ENCODE measurements at places on chromosomes 12 and 14. TPM values are rescaled to one million over a fixed set of nuclear protein-coding genes. Genes with fewer than 3 reads are reported as not detected.

DNA sequence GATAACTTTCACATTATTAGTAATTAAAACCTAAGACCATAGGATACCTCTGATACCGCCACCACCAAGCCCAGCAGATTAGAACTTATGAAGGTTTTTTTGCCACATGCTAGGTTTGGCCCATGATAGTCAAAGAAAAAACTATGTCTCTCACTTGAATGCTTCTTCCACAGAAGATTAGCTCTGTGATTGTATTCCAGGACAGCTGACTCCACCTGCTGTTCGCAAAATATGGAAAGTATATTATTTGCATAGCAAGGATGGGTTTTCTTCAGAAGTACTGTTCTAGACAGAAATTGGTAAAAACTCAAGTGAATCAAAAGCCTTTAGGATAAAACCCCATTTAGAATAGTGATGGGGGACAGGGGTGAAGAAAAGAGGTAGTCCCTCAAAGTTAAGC is 42.2 kb downstream of the PPFIBP1 start:
- DNase-seq: no peak

CCDC38 gene
- total RNA-seq: 0.34 TPM

FANCM gene
- total RNA-seq: 11.9 TPM

GRCh38 chr14:69090187-69090789 is 62.6 kb downstream of the DCAF5 start:
- DNase-seq: peak; percentile 51

- no peak for DNase-seq
Observed at GRCh38 chr12:24111086-24111485, 161.6 kb upstream of the SOX5 start.

DNA sequence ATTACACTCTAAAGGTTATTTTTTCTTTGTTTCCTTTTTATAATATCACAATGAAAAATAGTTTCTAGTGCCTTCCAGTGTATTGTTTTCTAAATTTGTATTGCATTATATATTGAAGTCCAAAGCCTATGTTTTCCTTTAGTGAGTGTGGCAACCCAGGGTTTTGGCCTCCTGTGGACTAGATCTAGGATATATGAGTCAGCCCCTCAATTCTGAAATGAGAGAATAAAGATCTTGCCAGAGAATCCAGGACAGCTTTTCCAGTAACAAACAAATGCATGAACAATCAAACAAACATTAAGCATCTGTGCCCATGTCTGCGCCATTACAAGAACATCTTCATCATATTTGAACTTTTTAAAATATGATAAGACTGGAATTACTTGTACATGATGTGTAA is 70.7 kb upstream of the SSTR1 start:
- DNase-seq: no peak

DNA sequence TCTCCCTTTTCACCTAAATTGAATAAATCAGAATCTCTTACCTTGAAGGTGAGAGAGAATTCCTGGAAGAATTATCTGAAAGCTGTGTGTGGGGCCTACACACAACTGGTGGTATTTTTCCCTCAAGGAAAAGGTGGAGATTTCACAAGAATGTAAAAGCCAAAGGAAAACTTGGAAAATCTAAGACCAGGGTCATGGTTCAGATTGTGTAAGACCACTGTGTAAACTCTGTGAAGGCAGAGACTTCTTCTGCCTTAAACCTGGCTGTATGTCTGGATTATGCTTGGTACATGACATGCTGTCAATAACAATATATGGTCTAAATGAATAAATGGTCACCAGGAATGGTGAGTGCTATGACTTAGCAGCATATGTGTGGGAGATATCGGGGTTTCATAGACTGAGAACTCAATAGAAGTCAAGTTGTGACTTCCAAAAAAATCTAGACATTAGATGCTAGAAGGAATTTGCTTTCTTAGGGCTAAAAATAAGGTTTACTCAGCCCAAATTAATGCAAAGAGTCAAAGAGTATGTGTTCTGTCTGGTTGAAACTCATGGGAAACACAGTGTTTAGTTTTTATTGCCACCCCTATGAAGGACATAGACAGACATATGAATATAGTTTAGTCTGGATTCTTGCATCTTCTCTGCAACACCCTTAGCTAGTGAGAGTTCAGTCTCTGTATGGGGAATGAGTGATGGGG is 163.7 kb downstream of the SNAPC1 start:
- DNase-seq: no peak

- DNase-seq: no peak
Observed at GRCh38 chr12:113333877-113334785, 778 bp downstream of the SLC8B1 start.

MLXIP gene
- 13.1 TPM for total RNA-seq

GLI1 gene
- 11.5 TPM for total RNA-seq

UBE2N gene
- 49.0 TPM for total RNA-seq

DNA sequence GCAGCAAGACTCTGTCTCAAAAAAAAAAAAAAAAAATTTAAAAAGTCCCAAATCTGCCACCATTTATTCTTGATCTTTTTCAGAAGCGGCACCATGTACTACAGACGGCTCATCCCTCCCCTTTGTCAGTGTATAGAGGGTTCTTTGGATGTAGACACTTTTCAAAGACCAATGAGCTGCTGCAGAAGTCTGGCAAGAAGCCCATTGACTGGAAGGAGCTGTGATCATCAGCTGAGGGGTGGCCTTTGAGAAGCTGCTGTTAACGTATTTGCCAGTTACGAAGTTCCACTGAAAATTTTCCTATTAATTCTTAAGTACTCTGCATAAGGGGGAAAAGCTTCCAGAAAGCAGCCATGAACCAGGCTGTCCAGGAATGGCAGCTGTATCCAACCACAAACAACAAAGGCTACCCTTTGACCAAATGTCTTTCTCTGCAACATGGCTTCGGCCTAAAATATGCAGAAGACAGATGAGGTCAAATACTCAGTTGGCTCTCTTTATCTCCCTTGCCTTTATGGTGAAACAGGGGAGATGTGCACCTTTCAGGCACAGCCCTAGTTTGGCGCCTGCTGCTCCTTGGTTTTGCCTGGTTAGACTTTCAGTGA is 6.5 kb upstream of the ACACB start:
- no peak for DNase-seq

OR4N5 gene
- not detected for total RNA-seq

DNA sequence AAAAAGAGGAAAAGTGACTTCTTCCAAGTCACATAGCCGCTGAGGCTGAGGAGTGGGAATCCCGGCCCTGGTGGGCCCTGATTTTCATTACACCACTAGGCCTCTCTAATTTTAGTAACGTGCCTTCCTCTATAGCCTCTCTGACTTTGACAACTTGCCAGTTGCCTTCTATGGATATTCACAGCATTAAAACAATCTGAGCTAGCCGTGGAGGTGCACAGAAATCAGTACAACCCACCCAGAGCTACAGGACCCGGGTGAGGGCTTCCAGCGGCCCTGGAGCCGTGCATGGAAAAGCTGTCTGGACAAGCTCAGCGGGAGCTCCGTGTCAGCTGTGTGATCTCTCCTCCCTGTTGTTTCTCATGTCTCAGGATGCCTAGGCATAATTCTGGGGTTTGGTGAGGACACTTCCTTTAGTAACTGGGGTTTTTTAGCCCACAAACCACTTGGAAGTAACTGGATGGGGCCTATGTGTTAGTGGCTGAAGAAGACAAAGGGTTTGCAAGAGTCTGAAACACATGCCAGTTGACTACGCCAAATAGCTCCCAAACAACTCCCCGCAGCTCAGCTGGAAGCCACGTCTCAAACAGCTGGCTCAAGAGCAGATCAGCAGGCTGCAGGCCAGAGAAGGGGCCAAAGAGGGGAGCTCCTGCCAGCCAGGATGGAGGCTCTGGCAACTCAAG is 53.0 kb downstream of the SSH1 start:
- DNase-seq: no peak

- no peak for DNase-seq
Observed at GRCh38 chr14:68896132-68896531, 83.0 kb downstream of the ACTN1 start.

- no peak for DNase-seq
Observed at GRCh38 chr14:28690029-28690692, 76.4 kb upstream of the FOXG1 start.

GRCh38 chr12:131642101-131642540 is 68.8 kb upstream of the SFSWAP start:
- DNase-seq: no peak

DNA sequence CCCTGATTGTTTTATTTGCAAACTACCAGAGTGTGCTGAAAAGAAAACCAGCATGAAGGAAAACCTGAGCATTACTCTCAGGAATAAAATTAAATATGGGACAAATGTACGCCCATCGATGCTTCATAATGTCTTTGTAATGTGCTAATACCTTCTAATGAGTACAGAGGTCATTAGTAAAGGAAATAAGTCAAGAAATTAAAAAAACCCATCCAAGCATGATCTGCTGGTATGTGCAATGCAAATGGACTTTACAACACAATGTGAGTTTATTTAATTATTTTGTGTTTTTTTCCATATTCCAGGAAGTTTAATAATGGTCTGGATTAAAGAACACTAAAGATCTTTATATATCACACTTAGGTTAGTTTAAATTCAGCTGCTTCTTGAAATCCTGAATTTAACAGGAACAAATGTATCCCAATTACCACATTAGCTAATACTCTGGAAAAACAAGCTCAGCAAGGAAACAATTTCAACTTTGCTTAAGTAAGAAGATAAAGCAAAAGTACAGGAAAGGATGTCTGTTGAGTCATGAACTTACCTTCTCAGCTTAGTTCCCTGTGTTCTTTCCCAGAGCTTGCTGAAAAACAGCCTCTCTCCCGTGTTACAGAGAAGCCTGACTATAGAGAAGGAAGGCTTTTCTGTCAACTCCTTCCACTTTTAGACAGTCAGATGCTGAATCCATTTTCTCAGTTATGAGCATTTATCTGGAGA is 179.3 kb upstream of the TMEM260 start:
- no peak for DNase-seq

DNA sequence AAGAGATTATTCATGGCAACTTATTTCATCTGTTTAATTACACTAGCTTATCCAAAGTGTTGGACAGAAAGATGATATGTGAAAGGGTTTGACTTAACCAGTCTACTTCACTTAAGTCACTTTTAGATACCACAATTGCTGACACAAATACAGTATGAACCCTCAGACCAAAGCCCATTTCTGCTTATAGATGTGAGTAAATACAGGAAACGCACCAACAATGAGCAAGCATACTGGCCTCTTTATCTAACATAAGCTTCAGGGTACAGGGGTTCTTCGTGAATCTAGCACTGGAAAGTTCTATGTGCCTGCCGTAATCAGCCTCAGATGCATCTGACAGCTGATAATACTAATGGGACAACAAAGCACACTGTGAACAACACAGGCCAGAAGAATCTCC is 209.6 kb downstream of the MED13L start:
- no peak for DNase-seq

GRCh38 chr12:95788637-95789036 is 1.9 kb downstream of the NTN4 start:
- DNase-seq: no peak

DNA sequence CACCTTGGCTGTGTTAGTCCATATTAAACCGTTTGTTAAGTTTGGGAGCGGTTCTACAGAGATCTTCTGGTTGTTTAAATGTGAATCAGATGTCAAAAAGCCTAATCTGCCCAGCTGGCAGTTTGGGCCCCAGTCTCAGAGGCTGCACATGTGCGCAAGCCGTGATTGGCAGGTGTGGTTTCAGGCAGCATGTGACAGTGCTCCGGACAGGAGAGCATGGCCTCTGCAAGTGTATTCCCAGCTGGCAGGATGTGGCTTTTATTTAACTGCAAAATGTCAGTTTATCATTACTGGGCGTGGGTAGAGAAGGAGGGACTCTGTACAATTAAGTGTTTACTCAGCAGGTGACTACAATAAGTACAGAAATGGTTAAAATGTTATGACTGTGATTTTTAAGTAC is 77.5 kb downstream of the PELI2 start:
- no peak for DNase-seq

GRCh38 chr14:66359500-66359899 is 126.7 kb upstream of the CCDC196 start:
- peak; percentile 24 for DNase-seq

GRCh38 chr12:117830471-117830870 is 138.3 kb downstream of the KSR2 start:
- no peak for DNase-seq

FERMT2 gene
- 38.8 TPM for total RNA-seq

DNA sequence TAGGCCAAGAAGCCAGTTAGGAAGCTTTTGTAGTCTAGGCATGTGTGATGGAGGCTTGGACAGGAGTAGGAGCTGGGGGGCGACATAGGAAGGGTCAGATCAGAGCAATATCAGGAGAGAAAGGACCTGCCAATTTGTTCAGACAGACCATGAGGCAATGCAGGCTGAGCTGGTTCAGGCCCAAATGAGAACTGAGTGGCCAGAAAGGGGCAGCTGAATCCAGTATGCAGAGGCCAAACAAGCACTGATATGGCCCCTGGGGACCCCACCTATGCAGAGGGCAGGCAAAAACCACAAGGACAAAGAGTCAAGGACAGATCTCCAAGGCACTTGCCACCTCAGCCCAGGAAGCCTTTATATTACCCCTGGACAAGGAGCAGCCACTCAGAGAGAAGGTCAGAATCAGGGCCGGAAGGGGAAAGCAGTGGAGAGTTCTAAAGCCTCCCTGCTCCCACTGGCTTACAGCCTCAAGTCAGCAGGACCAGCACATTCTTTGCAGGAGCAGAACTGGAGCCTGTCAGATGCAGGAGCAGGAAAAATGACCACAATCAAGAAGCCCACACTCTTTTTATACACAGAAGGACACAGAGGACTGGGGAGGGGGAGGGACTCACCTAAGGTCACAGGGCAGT is 37.2 kb downstream of the CLMN start:
- no peak for DNase-seq

DNA sequence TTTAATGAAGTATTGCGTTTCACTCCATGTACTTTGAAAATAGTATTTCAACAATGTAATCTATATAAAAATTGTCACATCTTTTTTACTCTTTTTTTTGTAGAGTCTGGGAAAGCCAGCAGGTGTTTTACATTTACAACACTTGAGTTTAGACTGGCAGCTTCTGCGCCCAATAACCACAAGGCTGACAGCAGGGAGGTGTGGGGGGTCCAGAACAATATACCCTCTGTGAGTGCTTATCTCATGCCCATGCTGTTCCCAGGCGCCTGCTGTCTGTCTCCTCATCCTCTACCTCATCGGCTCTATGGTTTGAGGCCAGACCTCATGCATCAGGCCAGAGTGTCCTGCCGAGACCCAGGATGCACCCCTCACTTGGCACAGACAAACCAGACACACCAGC is 24.9 kb downstream of the FBRSL1 start:
- no peak for DNase-seq

TAS2R10 gene
- total RNA-seq: not detected

KRT80 gene
- 3.7 TPM for total RNA-seq

TSPAN9 gene
- total RNA-seq: 50.0 TPM

- DNase-seq: peak; percentile 76
Observed at GRCh38 chr14:60647081-60647836, 2.0 kb downstream of the SIX1 start.

LHX5 gene
- total RNA-seq: not detected

All from prostate gland (tissue), 2 donors.